ENCODE measurements at places on chromosomes 4 and X. TPM values are rescaled to one million over a fixed set of nuclear protein-coding genes. Genes with fewer than 3 reads are reported as not detected.

The ADGRG4 gene
- total RNA-seq = not detected

The HSFX1 gene
- total RNA-seq = not detected

The PRKG2 gene
- 7.9 TPM for total RNA-seq

The SULT1E1 gene
- total RNA-seq = 0.41 TPM

The AIMP1 gene
- total RNA-seq = 29.9 TPM

The DLG3 gene
- total RNA-seq = 15.4 TPM

The GRPR gene
- total RNA-seq = not detected

The COL4A5 gene
- total RNA-seq = 23.2 TPM

The SYAP1 gene
- 39.9 TPM for total RNA-seq

The SMIM10L2A gene
- 0.33 TPM for total RNA-seq

The BEND4 gene
- not detected for total RNA-seq

The SLC9B1 gene
- total RNA-seq = 1.2 TPM

The FAM184B gene
- total RNA-seq = not detected

The RBM47 gene
- 8.3 TPM for total RNA-seq

The CDKN2AIP gene
- total RNA-seq = 8.3 TPM

The KDR gene
- total RNA-seq = 2.5 TPM

The LRBA gene
- 44.2 TPM for total RNA-seq

The CXCL10 gene
- not detected for total RNA-seq

The OPN1LW gene
- total RNA-seq = not detected

The TMEM271 gene
- total RNA-seq = not detected

The SLITRK2 gene
- total RNA-seq = not detected

The UGT2A2 gene
- not detected for total RNA-seq

The NPNT gene
- not detected for total RNA-seq

The EXOC1 gene
- 62.6 TPM for total RNA-seq

The NAA15 gene
- 46.5 TPM for total RNA-seq

The ZFP92 gene
- total RNA-seq = 0.08 TPM

The PPP4R3C gene
- not detected for total RNA-seq

The PNCK gene
- 0.33 TPM for total RNA-seq

The CXorf66 gene
- not detected for total RNA-seq

The SFRP2 gene
- total RNA-seq = 1.8 TPM

The RHOXF2B gene
- total RNA-seq = not detected
